ENCODE measurements at places on chromosomes 3 and 15.

DNA sequence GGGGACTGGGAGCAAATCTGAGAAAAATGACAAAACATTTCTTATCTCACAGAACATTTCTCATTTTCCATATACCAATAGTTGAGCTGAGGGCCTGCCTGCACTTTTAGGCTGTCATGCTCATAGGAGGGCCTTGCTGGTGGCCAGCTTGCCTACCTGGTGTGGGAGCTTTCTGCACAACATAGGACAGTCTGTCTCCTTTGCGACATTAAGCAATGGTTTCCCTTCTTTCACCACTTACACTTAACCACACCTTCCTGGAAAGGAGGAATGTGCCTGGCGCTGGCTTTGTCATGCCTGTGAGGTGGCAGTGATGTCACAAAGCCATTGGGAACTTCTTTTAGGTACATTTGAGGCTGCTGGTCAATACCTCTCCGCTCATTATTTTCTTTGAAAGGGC lies 5.7 kb downstream of the SNAPC5 start:
- DNase-seq: no peak

- DNase-seq: no peak
These were observed 169.3 kb downstream of the RAB11A start for GRCh38 chr15:66038387-66039116.

GRCh38 chr15:60004846-60005351 lies 788 bp downstream of the FOXB1 start:
- DNase-seq: no peak

- no peak for DNase-seq
These were observed 231.3 kb downstream of the LPP start for GRCh38 chr3:188385295-188385694.

DNA sequence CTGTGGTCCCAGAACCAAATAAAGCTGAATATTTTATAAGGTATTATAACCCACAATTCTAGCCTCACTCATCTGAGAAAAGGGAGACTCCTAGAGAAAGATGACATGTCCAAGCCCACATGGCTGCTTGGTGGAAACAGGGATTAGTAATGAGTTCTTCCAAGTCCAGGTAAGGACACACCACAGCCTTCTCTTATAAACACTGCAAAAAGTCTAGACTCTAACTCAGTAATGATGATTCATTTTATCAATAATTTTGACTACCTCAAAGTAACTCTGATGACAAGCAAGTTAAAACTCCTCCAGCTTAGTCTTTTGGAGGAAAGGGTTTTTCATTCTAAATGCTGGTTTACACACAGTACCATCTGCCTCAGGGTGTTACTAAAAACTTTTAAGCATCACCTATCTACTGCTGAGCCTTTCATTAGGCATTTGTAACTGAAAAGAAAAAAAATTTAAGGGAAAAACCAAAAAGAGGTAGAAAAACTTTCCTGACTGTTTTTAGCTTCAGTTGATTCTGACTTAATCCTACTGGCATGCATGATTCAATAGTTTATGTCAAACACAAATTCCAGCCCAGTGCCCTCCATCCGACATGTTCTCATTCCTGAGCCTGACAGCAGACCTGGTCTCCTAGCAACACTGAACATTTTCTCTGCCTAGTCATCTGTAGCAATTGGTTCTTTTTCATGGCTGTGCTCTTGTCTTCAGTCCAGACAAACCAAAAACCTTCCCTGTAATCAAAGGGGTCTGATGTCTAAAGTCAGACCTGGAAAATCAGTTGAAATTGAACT lies 43.9 kb downstream of the P3H2 start:
- DNase-seq: no peak

DNA sequence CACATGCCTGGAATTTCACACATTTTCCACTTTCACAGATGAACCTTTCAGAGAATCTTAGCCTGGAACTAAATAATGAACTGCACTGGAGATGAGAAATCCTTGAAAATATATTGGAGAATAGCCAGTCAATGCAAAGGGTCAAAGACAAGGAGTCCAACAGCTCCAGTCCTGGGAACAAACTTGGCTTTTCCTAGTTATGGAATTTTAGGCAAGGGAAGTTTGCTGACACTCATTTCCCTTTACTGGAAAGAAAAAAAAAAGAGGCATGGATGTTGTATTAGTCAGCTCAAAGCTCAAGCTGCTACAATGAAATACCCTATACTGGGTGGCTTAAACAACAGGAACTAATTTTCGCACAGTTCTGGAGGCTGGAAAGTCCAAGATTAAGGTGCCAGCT lies 690.8 kb upstream of the ARPP21 start:
- no peak for DNase-seq

GRCh38 chr3:175336406-175337133 lies 477.4 kb downstream of the NAALADL2 start:
- no peak for DNase-seq

DNA sequence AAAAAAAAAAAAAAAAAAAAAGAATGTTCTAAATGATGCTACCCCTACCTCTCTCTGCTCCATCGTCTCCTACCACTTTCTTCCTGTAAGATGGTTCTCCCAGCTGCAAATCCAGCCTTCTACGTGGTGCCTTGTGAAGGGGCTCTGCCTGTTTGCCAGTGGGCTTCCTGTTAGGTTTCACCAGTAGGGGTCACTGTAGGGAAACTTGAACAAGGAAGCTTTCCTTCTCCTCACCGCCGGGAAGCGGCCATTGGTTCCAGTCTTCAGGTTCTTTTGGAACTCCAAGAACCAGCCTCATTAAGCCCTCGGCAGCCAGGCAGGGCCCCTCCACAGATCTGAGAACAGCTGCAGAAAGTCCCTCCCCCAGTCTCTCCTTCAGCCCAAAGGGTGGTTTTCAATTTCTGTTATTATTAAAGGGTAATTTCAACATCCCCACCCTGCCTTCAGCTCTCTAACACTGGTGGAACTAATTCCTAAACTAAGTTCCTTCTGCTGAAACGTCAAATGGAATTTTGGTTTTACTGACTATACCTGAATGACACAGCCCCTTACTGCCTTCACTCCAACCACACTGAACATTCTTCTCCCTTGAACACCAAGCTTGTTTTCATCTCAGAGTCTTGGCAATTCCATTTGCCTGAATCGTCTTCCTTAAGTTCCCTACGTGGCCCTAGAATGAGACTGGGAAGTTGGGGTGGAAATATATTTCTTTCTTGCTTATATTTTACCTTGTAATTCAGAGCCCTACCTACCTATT lies 13.5 kb downstream of the MCCC1 start:
- no peak for DNase-seq

DNA sequence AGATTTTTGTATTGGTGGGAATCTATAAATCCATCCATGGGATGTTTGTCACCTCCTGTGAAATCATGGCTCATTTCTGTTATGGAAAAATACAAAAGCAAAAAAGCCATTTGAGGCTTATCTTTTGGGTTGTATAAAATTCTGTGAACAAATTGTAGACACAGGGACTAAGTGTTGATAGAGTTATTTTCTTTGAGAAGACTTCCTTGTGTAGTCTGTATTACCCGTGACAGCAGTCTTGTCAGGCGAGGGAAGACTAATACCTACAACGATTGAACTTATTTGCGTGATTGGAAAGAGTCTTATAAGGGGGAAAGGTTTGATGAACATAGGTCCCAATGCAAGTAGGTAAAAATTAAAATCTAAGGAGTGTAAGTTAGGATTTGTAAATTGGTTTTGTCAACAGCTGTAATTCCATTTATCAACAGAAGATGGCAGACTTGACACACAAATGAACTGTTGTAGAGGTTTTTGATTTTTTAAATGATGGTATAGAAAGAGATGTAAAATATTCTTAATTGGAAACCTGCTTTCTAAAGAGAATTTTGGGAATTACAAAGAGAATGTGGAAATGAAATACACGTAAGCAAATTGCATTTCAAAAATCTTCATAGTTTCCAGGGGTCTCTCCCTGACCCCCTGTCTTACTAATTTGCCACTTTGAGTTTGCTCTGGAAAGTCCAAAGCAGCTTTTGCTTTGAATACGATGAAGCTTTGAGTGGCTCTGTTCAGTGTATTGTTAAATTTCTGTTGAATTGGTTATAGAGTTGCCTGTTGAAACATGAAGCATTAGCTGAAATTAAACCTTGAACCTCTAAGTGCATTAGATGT lies 33.2 kb downstream of the SLC25A26 start:
- DNase-seq: no peak

DNA sequence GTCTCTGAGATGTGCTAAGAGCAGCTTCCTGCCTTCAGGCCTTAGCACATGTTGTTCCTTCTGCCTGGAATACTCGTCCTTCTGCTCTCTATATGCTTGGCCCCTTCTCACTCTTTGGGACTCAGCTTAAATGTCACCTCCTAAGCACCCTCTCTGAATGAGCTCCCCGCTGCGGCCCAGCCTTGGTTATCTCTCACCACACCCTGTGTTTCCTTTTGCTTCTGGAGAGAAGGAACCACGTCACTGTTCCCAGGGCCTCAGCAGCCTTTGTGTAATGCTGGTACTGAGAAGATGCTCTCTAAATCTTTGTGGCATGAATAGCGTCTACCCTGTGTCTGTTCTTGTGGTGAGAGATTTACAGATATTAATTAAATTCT lies 2.2 kb downstream of the FAH start:
- DNase-seq: no peak

GRCh38 chr3:89032346-89033013 lies 74.9 kb upstream of the EPHA3 start:
- DNase-seq: no peak

DNA sequence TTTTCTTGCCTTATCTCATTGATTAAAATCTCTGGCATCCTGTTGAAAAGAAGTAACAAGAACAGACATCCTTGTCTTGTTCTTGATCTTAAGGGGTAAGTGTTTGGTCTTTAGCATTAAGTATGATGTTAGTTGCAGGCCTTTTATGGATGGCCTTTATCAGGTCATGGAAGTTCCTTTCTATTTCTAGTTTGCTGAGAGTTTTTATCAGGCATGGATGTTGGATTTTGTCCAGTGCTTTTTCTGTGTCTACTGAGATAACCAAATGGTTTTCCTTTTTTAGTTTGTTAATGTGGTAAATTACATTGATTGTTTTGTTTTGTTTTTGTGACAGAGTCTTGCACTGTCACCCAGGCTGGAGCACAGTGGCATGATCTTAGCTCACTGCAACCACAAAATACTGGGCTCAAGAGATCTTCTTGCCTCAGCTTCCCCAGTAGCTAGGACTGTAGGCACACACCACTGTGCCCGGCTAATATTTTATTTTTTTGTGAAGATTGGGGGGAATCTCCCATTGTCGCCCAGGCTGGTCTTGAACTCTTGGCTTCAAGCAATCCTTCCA lies 26.3 kb downstream of the MRAS start:
- no peak for DNase-seq

DNA sequence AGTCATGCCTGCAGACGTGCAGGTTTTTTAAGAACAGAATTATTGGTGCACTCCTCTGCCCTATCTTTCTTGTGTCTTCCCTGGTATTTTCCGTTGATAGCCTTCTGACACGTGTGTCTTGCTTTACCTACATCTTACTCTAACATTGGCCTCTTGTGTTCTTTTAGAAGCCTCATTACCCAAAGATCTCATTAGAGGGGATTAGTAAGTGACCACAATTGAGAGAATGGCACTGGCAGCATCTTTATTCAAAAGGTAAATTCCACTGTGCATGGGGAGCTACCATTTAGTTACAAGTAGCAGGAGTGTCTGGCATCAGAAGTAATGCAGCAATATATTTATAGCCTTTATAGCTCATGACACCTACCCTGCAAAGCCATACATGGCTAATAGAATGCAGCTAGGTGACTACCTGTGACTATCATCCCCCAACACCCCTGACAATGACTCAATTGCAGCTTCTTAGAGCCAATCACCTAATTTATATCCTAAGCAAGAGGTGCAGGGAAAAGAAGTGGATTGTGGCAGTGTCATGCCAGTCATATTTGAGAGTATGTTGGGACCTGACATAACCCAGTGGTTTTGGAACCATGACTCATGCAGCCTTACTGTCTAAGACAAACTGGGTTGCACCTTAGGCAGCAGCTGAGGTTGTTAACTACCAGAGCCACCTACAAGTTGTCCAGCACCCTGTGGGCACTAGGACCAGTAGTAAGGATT lies 164.8 kb downstream of the GRM7 start:
- DNase-seq: no peak

- no peak for DNase-seq
These were observed 310.1 kb downstream of the FOXP1 start for GRCh38 chr3:71273453-71273852.

GRCh38 chr15:25182736-25183445 lies 228.1 kb downstream of the SNRPN start:
- DNase-seq: no peak

GRCh38 chr3:126985132-126985985 lies 2.4 kb downstream of the PLXNA1 start:
- DNase-seq: no peak

- DNase-seq: no peak
These were observed 43.0 kb upstream of the UTS2B start for GRCh38 chr3:191373327-191373726.

GRCh38 chr3:46447228-46447985 lies 17.3 kb downstream of the LTF start:
- DNase-seq: no peak

- no peak for DNase-seq
These were observed 112.6 kb downstream of the SLC49A4 start for GRCh38 chr3:122907471-122907870.

DNA sequence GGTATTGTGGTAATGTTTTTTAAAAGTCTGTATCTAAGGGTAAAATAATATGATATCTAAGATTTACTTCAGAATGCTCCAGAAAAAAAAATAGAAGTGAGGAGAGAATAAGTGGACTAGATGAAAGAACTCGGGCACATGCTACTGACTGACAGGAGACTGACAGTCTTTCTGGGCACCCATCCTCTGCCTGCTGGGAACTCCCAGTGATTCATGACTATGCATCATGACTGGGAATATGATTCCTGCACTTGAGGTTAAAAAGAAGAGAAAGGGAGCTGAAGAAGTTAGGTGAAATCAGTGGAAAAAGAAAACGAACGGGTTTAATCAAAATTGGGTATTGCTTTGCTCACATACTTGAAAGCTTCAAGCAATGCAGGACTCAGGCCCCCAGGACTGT lies 35.7 kb upstream of the SPSB4 start:
- no peak for DNase-seq

DNA sequence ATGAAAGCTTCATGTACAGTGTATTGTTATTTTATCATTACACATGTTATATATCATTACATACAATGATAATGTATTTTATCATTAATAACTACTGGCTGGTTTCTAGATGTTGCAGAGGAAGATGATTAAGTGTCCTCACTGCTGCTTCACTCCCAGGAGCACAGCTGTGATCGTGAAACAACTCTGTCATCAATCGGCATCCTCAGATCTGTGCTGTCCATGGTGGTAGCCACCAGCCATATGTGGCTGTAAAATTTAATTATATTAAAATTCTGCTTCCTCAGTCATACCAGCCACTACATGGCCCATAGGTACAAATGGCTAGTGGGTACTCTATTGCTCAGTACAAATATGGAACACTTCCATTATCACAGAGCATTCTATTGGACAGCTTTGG lies 379.4 kb upstream of the CFAP20DC start:
- no peak for DNase-seq

DNA sequence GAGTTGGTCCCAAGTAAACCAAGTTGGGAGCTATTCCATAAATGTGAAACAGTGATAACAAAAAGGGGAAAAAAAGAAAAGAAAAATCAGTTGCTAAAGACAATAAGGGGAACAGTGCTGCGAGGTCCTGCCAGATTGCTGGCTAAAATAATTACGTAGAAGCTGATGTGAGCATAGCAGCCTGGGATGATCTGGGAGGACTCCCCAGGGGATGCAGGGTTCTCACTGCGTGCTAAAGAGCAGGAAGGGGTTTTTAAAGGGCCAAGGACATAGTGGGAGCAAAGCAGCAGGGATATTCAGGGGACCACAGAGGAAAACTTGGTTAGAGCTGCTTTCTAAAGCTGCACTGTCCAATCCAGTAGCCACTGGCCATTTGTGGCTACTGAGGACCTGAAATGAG lies 133.0 kb upstream of the UMPS start:
- no peak for DNase-seq
